Left lung (tissue), 14 donors: ENCODE measurements at places on chromosomes 4 and X.
A peak's percentile ranks its signal among the peaks of the same experiment; 100 is the strongest.

- DNase-seq: peak; percentile 59
Observed at GRCh38 chrX:110407910-110408545, 49.4 kb downstream of the RTL9 start.

- DNase-seq: no peak
Observed at GRCh38 chrX:27968352-27968751, 12.9 kb downstream of the DCAF8L1 start.

GRCh38 chr4:87881115-87881514 lies 48.3 kb downstream of the MEPE start:
- DNase-seq: no peak

- DNase-seq: no peak
Observed at GRCh38 chr4:152509595-152510225, 26.2 kb downstream of the FBXW7 start.

DNA sequence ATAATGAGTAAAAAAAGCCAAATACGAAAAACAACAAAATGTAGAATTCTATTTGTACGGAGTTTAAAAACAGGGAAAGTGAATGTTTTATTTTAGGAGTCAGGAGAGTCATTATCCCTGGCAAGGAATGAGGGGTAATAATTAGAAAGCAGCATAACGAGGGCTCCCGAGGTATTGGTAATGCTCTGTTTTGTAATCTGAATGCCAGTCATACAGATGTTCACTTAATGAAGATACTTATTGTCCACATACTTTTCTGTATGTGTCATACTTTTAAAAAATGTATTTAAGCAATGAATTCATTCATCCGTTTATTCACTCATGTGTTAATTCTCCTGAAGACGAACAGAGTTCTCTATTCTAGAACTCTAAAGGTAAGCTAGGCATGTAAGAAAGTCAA lies 87.8 kb upstream of the BMP2K start:
- DNase-seq: no peak

DNA sequence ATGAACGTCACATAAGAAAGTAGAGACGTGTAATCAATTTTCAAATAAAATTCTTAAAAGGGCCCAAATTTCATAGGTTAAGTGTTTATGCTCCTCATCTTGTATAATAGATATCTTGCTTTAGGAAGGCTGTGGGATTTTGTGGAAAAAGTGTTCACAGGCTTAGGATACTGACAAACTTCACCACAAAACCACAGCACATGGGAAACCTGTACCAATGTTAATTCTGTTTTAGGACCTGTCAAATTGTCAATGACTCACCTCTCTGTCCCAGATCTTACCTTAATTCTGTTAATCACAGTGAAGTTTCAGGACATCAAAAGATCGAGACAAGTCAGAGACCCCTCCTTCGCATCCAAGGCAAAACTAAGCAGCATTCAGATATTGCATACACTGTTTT lies 24.2 kb downstream of the FGFBP1 start:
- no peak for DNase-seq

DNA sequence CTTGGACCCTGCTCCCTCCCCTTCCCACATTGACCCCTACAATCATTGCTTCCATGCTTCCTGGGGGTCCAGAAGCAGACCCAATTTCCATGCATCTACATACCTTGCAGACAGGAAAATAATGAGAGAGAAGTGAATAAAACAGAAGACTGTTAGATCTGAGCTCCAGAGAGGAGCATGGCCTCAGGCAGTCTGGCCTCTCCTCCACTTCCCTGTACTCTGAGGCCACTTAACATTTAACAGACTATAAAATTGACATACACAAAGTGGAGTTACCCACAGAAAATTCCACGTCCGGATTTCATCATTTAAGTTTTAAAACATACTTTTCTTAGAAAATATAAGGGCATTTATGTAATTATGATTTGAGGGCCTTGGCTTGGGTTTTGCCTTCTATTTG lies 2.1 kb upstream of the PRSS12 start:
- no peak for DNase-seq

DNA sequence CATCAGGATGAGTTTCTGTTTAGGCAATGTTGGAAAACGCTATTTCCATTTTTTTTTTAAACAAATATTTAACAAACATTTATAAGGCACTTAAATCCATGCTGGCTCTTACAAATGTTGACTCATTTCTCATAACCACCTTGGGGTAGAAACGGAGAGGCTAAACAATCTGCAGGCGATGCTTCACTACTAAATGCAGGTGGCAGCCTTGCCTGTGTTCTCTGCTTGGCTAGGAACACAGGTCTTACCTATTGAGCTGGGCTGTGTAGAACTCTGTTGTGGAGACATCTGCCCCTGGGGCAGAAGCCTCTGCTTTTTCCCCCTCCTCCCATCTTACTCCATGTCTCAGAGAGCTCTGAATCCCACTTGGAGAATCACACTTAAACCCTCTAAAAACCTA lies 1.4 kb upstream of the CXCL1 start:
- DNase-seq: no peak

- no peak for DNase-seq
Observed at GRCh38 chr4:137558951-137559350, 26.7 kb upstream of the PCDH18 start.
